ENCODE measurements at places on chromosomes 7 and 10.

GRCh38 chr10:34251177-34251576 is 563.9 kb downstream of the PARD3 start:
- no peak for DNase-seq

DNA sequence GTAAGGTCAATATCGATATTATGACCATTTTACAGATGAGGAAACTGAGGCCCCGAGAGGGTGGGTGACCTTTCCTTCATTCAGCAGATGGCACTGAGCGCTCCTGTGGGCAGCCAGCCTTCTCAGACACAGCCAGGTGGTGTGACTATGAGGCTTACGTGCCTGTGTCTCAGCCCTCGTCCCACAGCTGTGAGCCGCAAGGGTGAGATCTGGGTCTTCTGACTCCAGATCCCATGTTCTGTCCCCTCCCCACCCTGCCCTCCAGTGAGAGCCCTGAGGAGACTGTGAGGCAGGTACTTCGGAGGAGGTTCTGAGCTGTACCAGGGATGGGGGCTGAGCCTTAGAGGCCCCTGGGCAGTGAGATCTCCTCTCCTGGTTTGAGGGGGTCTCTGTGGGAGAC is 613.8 kb upstream of the FOXK1 start:
- no peak for DNase-seq

GRCh38 chr7:143299840-143300239 is 11.7 kb downstream of the CASP2 start:
- DNase-seq: peak; percentile 72

DNA sequence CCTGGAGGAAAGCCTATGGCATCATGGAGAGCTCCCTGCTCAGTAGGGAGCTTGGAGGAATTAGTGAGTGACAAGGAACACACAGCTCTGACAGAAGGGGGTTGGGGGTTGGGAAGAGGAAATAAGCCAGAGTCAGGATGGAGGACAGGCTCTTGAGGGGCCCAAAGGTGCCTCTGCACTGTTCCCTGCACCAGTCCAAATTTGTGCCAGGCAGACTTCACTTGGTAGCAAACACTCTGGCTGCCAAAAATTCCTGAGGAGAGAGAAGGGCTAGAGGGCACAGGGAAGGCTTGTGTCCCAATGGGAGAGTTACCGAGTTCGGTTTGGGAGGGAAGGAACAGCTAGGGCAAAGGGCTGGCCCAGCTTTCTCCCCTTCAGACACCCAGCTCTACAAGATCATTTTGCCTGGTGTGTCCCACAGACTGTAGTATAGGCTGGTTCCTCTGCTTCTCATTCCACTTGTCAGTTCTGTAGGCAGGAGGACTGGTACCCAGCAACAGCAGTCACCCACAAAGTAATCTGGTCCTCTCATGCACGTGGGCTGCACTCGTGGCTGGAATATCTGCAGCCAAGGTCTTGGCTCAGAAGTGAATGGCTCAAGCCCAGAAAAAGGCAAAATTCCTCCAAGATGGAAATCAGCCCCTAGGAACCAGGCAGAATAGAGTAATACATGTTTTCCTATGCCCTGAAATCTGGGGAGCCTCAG is 8.0 kb upstream of the KCNIP2 start:
- DNase-seq: no peak

- DNase-seq: no peak
Measured at GRCh38 chr7:138243430-138243829, 167.2 kb downstream of the AKR1D1 start.

- DNase-seq: no peak
Measured at GRCh38 chr10:116109881-116110280, 163.1 kb downstream of the GFRA1 start.

DNA sequence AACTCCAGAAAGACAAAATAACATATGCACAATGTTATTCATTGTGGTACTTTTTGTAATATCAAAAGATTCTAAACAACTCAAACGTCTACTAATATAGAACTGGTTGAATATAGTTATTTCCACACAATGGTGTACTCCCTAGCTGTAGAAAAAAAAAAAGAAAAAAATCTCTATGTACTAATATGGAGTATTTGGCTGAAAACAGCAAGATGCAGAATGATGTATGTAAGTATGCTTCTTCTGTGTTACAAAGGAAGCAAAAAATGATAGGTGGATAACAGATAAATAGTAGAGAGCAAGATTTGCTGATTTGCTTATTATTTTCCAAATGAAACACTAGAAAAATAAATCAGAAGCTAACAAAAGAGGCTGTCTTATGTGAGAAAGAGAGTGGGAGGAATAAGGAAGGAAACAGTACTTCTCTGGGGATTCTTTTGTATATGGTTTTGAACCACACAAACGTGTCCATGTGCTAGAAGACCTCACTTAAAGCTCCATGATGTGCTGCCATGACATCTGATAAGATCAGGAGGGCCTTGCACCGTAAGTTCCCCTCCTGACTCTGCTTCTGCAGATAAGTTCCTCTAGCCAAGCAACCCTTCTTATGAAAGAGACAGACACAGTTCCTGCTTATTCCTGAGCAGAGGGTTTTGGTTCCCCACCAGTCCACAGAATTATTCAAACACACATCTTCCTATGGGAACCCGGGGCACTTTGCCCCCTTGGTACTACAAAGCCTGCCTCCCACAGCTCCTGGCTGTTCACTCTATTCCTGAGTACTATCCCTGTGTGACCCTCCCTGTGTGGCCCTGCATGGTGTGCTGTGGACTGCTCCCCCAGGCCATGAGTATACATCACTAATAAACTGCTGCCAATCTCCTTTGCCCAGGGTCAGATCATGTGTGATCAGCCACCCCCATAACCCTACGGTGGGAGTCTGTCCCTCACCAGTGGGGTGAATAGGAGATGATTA is 159.1 kb downstream of the CCDC71L start:
- DNase-seq: no peak

GRCh38 chr7:159156436-159157245 is 12.0 kb upstream of the VIPR2 start:
- no peak for DNase-seq

GRCh38 chr7:36265680-36266079 is 112.6 kb downstream of the EEPD1 start:
- DNase-seq: peak; percentile 71

DNA sequence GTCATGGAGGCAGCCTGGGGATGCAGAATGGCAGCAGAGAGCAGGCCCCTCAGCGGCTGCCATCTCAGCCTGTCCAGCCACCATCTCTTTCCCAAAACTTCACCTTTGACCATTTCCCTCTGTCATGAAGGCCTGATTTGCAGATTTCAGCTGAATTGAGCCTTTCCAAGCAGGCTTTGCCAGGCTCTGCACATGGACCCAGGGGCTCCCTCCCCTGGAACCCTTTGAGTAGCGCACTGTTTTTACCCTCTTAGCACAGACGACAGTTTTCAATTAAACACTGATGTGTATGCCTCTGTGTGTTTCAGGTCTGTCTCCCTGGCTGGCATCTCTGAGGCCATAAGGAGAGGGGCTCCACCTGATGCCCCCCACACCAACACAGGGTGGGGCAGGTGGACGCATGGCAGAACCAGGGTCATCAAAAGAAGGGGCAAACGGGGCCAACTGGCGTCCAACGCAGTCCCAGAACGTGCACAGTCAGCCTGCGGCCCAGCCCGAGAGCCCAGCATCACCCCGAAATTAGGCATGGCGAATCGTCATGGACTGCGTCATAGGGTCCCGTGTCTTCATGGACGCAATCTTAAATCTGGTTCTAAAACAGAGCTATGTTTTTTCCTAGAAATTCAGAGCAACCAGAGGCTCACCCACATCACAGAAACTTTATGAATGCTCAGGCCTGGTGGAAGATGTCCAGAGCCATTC is 185.0 kb upstream of the TCERG1L start:
- no peak for DNase-seq

All from HT-29 (cell line).